ENCODE measurements at places on chromosomes 1 and 21. TPM values are rescaled to one million over a fixed set of nuclear protein-coding genes. Genes with fewer than 3 reads are reported as not detected.
A peak's percentile ranks its signal among the peaks of the same experiment; 100 is the strongest.

DNA sequence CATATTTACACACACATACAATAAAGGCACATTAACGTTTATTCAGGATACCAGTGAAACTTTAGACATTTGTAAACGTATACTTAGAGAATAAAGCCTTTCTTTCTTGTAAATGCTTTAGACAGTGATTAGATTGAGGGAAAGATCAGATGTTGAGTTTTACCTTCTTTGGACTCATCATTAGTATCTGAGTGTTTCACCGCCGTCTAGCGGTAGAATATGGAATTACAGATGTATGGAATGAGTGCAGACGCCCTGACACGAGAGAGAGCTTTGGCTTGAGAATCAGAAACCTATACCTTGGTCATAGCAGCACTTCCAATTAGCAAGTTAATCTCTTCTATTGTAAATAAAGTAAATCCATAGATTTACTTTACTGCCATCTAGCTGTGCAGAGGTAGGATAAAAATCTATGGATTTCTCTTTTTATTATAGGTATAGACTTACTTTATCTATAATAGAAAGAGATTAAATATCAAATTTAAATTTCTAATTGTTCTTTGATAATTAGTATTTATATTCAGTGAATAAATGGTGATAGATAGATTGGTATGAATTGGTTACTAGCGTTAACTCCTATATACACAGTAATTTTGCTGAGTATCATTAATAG is 12.6 kb downstream of the FLG2 start:
- DNase-seq: no peak
- no peak overlapping the region for H3K27ac ChIP-seq
- H3K27me3 ChIP-seq: no peaks in the 10 kb centered on the region
- H3K36me3 ChIP-seq: no peaks in the 10 kb centered on the region

GRCh38 chr21:46374761-46375389 is 50.9 kb downstream of the PCNT start:
- no peaks in the 10 kb centered on the region for H3K27me3 ChIP-seq
- peak; percentile 96 for DNase-seq
- peak overlapping the region; percentile 97 for H3K27ac ChIP-seq
- H3K4me1 ChIP-seq: peaks cover 43% of the 10 kb centered on the region

DNA sequence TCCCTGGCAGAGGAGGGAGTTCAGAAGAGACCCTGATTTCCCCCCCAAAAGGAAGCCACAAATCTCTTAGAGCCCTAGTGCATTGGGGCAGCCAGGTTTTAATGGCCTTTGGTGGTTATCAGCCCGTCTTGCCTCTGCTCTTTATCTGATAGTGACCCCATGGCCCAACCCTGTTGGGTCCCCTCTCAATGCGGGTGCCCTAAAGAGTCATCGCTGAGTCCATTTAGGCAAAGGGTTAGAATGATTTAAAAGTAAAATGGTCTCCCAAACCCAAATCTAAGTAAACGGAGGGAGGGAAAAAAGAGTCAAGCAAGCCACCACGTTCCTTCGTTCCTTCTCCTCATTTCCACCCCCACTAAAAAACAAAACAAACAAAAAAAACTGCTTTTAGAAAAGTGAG is 164.0 kb downstream of the RUNX1 start:
- no peak for DNase-seq
- peak overlapping the region; percentile 76 for H3K27ac ChIP-seq
- H3K4me3 ChIP-seq: peak overlapping the region; percentile 74
- H3K4me1 ChIP-seq: peaks cover 12% of the 10 kb centered on the region
- peaks cover 20% of the 10 kb centered on the region for H3K27me3 ChIP-seq

DNA sequence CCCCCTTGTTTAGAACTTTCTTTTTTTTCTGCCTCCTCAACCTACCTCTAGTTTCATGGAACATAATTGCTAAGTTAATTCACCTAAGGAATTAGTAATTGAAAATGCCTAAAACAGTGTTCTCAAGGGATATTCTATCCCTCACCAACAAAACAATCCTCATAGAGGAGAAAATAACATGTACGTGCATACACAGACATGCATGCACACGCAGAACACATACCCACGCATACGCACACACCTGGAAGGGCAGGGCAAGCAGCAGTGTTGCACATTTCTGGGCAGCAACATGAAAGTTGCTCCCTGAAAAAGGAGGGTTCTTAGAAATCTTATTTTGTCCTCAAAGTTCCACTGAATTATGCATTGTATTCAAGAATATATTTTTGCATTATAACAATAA is 76.6 kb downstream of the HHAT start:
- H3K4me3 ChIP-seq: no peak overlapping the region
- no peak for DNase-seq
- no peak overlapping the region for H3K27ac ChIP-seq
- no peaks in the 10 kb centered on the region for H3K27me3 ChIP-seq

Gene OLFML3
- 13.4 TPM for total RNA-seq

- no peak overlapping the region for H3K4me3 ChIP-seq
- DNase-seq: no peak
- H3K27me3 ChIP-seq: no peaks in the 10 kb centered on the region
- H3K4me1 ChIP-seq: peaks cover 3% of the 10 kb centered on the region
Measured at GRCh38 chr21:45551783-45552695, 9.8 kb upstream of the SLC19A1 start.

GRCh38 chr1:58699011-58699762 is 675 bp downstream of the MYSM1 start:
- peak overlapping the region; percentile 90 for H3K27ac ChIP-seq
- peak overlapping the region; percentile 76 for H3K4me3 ChIP-seq
- no peaks in the 10 kb centered on the region for H3K27me3 ChIP-seq
- DNase-seq: no peak
- H3K36me3 ChIP-seq: peaks cover 10% of the 10 kb centered on the region

Gene CFAP74
- not detected for total RNA-seq

Data from gastrocnemius medialis (tissue), 4 donors.